ENCODE measurements at places on chromosomes 7 and 10.

DNA sequence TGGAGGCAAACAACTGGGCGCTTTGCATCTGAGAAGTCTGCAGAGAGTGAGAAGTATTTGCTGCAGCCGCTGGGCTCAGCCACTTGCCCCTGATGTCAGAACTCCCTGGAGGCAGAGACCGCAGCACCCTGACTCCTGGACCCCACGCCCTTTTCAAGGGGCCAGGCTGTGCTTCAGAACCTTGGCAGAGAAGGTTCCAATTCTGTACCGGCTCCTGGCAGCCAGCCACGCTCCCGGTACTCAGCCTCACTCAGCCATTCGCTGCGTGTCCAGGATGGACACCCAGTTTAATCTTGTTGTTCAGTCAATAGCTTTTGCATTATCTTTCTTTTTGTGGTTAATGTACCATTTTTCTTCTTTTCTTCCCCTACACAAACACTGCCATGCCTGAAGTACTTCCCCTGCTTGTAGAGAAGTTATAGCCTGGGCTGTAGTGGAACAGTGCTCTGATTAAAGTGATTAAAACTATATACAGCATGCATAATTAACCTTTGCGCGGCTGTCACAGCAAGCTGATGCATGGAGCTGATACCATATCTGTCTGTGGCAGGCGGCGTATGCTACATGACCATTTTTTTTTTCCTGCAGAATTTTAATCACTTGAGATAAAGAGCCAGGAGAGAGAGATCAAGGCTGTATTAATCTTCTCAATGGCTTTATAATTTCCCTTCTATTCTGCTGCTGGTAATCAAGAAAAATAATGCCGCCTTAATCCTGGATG lies 578.5 kb downstream of the SDK1 start:
- H3K27ac ChIP-seq = no peak overlapping the region
- DNase-seq = no peak

- H3K4me1 ChIP-seq = no peaks in the 10 kb centered on the region
- H3K36me3 ChIP-seq = peaks cover 6% of the 10 kb centered on the region
- H3K27me3 ChIP-seq = no peaks in the 10 kb centered on the region
- H3K27ac ChIP-seq = no peak overlapping the region
- no peak overlapping the region for H3K4me3 ChIP-seq
Measured at GRCh38 chr7:50436133-50436806, 13.9 kb downstream of the FIGNL1 start.

DNA sequence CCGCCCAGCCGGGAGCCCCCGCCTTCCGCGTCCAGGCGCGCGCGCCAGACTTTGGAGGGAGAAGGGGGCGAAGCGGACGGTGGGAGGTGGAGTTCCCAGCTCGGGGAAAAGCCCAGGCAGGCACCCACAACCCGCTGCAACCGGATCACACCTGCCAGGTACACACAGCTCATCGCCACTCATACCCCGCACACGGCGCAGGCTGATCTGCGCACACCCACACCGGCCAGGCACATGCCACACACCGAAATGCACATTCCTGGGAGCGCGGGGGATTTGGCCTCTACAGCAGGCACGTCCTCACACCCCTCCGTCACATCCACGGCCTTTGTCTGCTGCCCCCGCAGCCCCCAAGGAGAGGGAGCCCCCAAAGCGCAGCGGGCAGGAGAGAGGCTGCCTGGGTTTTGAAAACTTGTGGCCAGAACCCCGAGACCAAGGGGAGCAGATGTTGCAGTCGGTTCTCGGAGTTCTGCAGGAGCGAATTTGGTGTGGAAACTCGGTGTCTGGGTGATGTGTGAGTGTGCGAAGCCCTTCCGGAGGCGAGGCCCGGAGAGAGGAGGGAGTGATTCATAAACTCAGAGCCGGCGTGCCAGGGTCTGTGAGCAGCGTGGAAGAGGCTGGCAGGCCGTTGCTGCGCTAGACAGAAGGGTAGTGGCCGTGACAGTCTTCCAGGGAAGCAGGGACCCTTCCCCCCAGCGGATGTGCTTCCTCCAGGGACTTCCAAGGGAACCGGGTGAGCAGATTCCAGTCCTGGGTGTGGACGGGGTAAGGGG lies 734 bp downstream of the CHST3 start:
- no peak overlapping the region for H3K27ac ChIP-seq
- peak overlapping the region; percentile 84 for H3K4me3 ChIP-seq
- H3K4me1 ChIP-seq = peaks cover 4% of the 10 kb centered on the region
- H3K27me3 ChIP-seq = peaks cover 6% of the 10 kb centered on the region
- peak; percentile 76 for DNase-seq

GRCh38 chr7:43121973-43122372 lies 9.5 kb downstream of the HECW1 start:
- no peaks in the 10 kb centered on the region for H3K27me3 ChIP-seq
- H3K4me1 ChIP-seq = no peaks in the 10 kb centered on the region
- H3K4me3 ChIP-seq = no peak overlapping the region
- H3K36me3 ChIP-seq = no peaks in the 10 kb centered on the region
- DNase-seq = no peak

DNA sequence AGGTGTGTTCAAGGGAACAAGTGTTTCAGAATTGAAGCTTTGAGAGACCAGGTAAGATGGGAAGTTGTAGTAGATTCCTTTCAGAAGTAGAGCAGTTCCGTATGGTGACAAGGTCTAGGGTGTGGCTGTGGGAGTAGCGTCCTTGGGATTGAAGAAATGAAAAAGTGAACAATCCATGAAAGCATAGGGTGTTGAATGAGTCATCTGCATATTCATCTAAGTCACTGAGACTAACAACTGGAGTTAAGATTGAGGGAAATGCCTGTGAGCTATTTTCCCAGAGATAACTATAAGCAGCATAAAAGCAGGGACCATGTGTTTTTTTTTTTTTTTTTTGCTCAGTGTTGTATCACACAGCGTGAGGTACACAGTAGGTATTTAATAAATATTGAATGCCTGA lies 134.8 kb downstream of the PHTF2 start:
- no peak for DNase-seq
- H3K4me3 ChIP-seq = no peak overlapping the region
- no peak overlapping the region for H3K27ac ChIP-seq
- H3K27me3 ChIP-seq = no peaks in the 10 kb centered on the region

GRCh38 chr10:133091316-133091715 lies 3.6 kb downstream of the ADGRA1 start:
- no peak overlapping the region for H3K4me3 ChIP-seq
- no peak overlapping the region for H3K27ac ChIP-seq
- H3K27me3 ChIP-seq = peaks cover 39% of the 10 kb centered on the region
- H3K4me1 ChIP-seq = peaks cover 4% of the 10 kb centered on the region

GRCh38 chr7:64463636-64464375 lies 99.1 kb downstream of the ZNF680 start:
- no peak overlapping the region for H3K4me3 ChIP-seq
- H3K36me3 ChIP-seq = no peaks in the 10 kb centered on the region
- no peaks in the 10 kb centered on the region for H3K27me3 ChIP-seq
- DNase-seq = no peak

DNA sequence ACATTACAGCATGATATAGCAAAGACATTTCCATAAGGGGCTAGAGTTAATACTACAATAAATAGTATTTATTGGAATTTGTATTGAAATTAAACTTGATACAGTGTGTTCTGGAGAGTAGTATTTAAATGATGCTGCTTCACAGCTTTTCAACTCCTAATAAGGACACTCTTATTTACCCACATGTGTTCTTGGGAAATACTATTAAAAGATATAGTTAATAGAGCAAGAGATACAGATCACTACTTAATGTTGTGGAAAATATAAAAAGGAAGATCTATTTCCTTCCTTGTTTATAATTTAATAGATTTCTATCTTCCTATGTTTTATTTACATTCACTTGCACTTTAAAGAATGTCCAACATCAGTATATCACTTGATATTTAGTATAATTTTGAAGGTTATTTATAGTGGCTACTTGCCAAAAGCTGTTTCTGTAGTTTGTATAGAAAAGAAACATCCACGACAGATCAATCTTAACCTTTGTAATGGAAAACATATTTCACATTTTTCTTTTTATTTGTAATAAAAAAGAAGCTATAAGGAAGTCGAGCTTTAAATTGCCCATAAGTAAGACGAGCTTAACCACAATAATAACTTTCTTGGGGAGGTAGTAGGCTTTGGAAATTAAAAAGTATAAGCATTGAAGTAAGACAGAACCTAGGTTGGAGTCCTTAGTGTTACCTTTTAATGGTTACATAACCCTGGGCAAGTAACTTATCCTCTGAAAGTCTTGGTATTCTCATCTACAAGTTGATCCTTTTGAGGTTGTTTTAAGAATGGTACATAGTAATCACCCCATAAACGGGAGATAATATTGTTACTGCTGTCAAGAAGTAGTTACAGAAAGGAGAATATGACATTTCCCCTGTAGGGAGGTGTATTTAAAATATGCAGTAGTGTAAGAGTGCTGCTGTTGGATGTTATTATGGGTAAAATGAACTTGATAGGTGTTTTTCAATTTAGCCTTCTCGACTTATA lies 32.8 kb downstream of the CPED1 start:
- no peak overlapping the region for H3K4me3 ChIP-seq
- H3K4me1 ChIP-seq = no peaks in the 10 kb centered on the region
- H3K27me3 ChIP-seq = no peaks in the 10 kb centered on the region
- H3K36me3 ChIP-seq = no peaks in the 10 kb centered on the region
- no peak for DNase-seq
- H3K27ac ChIP-seq = no peak overlapping the region

DNA sequence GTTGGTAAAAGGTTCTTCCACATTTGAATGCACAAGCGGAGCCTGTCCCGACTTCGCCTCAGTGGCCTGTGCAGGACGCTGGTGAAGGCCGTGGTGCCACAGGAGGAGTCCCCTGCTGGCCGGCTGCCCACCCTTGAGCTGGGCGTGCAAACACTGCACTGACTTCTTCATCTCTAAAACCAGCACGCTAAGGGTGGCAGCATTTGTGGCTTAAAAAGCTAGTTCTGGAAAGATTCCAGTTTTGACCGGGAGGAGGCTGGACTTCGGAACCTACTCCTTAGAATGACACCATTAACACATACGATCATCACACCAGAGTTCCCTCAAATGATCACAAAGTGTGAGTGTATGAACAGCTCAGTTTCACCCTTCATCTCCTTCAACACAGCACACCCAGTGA lies 102.4 kb downstream of the SMURF1 start:
- no peaks in the 10 kb centered on the region for H3K4me1 ChIP-seq
- H3K27me3 ChIP-seq = no peaks in the 10 kb centered on the region
- no peak for DNase-seq
- no peak overlapping the region for H3K4me3 ChIP-seq
- peaks cover 89% of the 10 kb centered on the region for H3K36me3 ChIP-seq
- H3K27ac ChIP-seq = no peak overlapping the region

- H3K27ac ChIP-seq = no peak overlapping the region
- no peak for DNase-seq
- no peaks in the 10 kb centered on the region for H3K27me3 ChIP-seq
- H3K4me3 ChIP-seq = no peak overlapping the region
- no peaks in the 10 kb centered on the region for H3K4me1 ChIP-seq
- no peaks in the 10 kb centered on the region for H3K36me3 ChIP-seq
Measured at GRCh38 chr10:43215758-43216455, 51.0 kb downstream of the RASGEF1A start.

DNA sequence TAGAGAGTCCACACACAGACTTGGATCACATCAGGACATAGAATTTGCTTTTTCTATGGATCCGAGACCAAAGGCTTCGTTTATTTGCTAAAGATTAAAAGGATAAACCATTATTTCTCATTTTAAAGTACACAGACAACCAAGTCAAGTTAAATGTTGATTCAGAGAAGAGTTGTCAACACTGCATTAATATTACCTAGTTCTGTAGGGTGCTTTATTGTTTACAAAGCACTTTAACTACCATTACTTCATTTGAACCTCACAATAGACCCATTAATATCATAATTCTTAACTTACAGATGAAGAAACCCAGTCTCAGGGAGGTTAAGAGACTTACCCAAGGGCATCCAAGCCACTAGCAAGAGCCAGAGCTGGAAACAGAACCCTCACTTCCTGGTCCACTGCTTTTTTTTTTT lies 43.2 kb upstream of the GSAP start:
- H3K27ac ChIP-seq = no peak overlapping the region
- H3K4me1 ChIP-seq = no peaks in the 10 kb centered on the region
- H3K4me3 ChIP-seq = no peak overlapping the region
- no peaks in the 10 kb centered on the region for H3K36me3 ChIP-seq
- no peak for DNase-seq
- H3K27me3 ChIP-seq = no peaks in the 10 kb centered on the region

DNA sequence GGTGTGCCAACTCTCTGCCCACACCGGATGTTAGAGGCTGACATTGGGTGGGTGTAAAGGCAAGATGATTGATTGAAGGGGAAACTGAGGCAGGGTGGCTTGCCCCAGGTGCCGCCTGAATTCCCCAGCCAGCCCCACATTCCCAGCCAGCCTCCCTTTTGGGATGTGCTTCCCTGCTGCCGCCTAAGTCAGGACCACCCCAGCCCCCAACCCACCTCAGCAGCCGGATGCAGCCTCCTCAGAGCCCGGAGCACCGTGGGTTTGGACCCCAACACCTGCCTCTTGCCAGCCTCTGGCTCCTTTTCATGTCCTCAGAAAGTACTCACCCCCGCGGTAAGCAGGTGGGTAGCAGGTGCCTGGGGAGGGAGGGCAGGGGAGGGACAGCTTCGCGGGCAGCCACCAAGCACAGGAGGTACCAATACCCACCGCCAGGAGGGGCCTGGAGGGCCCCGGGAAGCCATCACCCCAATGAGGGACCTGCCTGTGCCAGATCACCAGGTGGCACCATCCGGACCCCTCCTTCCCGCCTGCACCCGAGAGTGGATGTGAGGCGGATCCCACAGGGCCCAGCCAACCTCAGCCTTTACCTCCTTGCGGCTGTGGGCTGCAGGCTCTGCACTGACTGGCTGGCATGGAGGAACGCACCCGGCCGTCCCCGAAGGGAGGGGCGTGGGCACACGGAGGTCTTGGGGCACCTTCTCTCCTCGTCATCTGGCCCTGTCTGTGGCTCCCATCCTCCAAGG lies 60.5 kb downstream of the PWWP2B start:
- no peaks in the 10 kb centered on the region for H3K36me3 ChIP-seq
- DNase-seq = peak; percentile 59
- H3K27ac ChIP-seq = no peak overlapping the region
- peaks cover 3% of the 10 kb centered on the region for H3K27me3 ChIP-seq
- no peak overlapping the region for H3K4me3 ChIP-seq
- H3K4me1 ChIP-seq = no peaks in the 10 kb centered on the region

DNA sequence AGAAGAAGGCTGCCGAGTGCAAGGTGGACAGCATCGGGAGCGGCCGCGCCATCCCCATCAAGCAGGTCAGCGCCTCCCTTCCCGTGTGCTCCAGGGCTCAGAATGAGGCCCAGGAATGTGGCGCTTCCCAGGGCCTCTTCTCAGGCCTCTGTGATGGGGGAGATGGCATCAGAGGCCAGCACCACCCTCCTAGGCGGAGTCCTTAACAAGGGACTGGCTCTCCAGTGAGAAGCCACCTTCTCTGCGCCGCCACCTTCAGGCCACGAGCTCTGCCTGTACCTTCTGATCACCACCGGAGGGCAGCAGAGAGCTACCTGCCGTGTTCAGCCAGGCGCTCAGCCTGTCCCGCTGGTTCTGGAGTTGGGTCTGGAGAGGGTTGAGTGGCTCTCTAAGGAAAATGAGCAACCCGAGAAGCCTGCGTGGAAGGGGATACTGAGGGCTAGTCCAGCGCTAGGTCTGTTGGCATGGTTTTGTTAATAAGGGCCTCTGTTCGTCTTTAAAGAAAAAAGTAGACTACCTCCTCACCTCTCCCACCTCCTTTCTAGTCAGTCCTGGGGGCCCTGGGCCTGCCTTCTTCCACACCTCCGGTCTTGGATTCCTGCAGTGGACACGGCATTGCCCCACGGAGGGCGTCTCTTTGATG lies 37.7 kb downstream of the AGAP3 start:
- peak; percentile 98 for DNase-seq
- no peak overlapping the region for H3K4me3 ChIP-seq
- no peak overlapping the region for H3K27ac ChIP-seq
- peaks cover 4% of the 10 kb centered on the region for H3K4me1 ChIP-seq
- H3K36me3 ChIP-seq = peaks cover 32% of the 10 kb centered on the region
- H3K27me3 ChIP-seq = no peaks in the 10 kb centered on the region

GRCh38 chr7:412313-412710 lies 107.3 kb downstream of the PDGFA start:
- no peak overlapping the region for H3K27ac ChIP-seq
- no peak overlapping the region for H3K4me3 ChIP-seq
- no peaks in the 10 kb centered on the region for H3K27me3 ChIP-seq
- H3K36me3 ChIP-seq = no peaks in the 10 kb centered on the region
